Mesendoderm (in vitro differentiated cells): ENCODE measurements at places on chromosomes 1 and 21.

GRCh38 chr1:51294566-51295184 lies 35.7 kb downstream of the TTC39A start:
- no peaks in the 10 kb centered on the region for H3K36me3 ChIP-seq
- no peaks in the 10 kb centered on the region for H3K27me3 ChIP-seq
- DNase-seq: no peak
- no peak overlapping the region for H3K27ac ChIP-seq

DNA sequence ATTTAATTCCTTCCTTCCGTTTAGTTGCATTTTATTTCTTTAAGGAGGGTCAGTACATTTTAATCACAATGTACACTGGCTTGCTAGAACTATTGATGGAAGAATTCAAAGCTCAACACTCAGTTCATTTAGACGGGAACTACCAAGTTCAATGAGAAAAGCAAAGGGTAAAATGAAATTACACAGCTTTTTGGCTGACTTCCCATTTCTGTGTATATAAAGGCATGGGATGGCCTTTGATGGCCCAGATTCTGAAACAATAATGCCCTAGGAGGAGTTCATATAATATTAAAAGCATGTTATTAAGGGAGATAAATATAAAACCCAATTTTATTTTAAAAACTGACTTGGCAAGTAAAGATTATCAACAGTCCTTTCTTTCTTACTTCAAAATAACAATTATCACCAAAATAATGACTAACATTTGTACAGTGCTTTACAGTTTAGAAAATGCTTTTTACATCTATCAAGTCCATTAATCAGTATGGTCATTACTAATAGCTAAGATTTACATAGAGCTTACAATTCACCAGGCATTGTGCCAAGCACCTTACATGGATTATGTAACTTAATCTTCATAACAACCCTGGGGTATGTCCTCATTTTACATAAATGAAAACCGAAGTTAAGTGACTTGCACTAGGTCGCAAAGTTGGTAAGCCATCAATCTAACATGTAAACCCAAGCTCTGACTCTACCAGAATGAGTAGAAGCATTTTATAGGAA lies 402.4 kb downstream of the OMA1 start:
- no peak overlapping the region for H3K4me3 ChIP-seq
- H3K27me3 ChIP-seq: no peaks in the 10 kb centered on the region
- no peak overlapping the region for H3K27ac ChIP-seq
- H3K36me3 ChIP-seq: no peaks in the 10 kb centered on the region
- no peak for DNase-seq

GRCh38 chr1:91851130-91852010 lies 34.6 kb downstream of the TGFBR3 start:
- H3K4me1 ChIP-seq: no peaks in the 10 kb centered on the region
- H3K4me3 ChIP-seq: no peak overlapping the region
- H3K27me3 ChIP-seq: no peaks in the 10 kb centered on the region
- no peak overlapping the region for H3K27ac ChIP-seq

DNA sequence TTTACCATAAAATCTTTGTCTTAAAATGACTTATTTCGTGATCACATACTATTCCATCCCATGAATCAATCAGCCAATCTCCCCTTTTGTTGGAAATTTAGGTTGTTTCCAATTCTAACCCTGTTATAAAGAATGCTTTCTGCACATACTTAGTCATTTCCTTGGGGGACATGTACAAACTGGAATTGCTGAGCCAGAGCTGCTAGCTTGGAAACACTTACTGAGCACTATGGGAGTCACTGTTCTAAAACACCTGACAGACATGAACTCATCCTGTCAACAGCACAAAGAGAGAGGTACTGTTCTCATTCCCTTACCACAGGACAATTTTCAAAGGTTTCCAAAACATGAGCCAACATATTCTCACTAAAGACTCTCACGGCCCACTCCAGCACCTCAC lies 32.1 kb downstream of the AK2 start:
- H3K27me3 ChIP-seq: no peaks in the 10 kb centered on the region
- H3K4me3 ChIP-seq: no peak overlapping the region
- H3K4me1 ChIP-seq: peaks cover 4% of the 10 kb centered on the region
- no peak for DNase-seq
- H3K27ac ChIP-seq: no peak overlapping the region

DNA sequence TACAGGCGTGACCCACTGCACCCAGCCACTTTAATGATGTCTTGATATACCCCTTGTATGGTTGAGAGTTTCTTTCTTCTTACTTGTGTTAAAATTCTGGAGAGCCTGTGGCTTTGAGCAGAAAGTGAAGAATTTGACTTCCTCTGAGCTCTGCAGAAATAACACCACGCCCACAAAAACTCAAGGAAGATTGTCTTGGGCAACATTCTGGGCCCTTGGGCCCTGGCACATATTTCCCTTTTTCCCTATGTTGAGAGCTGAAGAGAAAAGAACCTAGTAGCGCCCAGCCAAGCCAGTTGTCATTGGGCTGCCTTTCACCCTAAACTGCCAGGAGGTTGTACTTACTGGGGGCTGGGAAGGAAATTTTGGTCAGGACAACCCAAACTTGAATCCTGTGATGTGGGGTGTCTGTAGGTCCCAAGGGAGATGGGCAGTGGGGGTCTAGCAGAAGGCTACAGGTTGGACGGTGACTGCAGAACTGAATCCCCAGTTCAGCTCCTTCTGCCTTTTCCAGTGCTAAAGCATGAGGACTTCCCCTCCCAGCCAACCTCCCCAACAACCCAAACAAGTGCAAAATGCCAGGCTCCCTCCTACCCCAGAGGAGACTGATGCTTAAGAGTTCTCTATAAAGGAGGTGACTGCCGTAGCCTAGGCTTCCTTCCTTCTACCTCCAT lies 11.7 kb upstream of the SNAPIN start:
- H3K4me1 ChIP-seq: peaks cover 2% of the 10 kb centered on the region
- no peak for DNase-seq
- H3K27ac ChIP-seq: no peak overlapping the region
- peaks cover 18% of the 10 kb centered on the region for H3K36me3 ChIP-seq
- H3K27me3 ChIP-seq: no peaks in the 10 kb centered on the region

GRCh38 chr1:98975810-98976209 lies 28.9 kb downstream of the PLPPR5 start:
- H3K27me3 ChIP-seq: no peaks in the 10 kb centered on the region
- H3K36me3 ChIP-seq: no peaks in the 10 kb centered on the region
- H3K4me1 ChIP-seq: peaks cover 1% of the 10 kb centered on the region

DNA sequence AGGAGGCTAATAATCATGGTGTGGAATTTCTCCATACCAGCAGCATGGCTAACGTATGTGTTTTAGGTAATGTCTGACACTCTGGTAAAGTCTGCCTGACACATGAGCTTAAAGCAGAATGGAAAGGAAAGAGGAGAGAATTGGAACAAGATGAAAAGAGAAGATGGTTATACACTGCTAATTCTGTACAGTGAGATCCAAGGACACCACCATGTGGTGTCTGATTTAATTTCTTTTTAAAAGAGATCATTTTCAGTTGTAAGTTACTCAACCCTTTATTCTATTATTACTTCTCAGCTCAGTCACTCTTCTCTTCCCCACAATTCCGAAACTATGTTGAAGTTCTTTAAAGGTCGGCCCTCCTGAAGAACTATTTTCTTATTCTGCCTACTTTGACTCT lies 15.6 kb downstream of the PRKAB2 start:
- H3K4me1 ChIP-seq: no peaks in the 10 kb centered on the region
- DNase-seq: no peak
- H3K4me3 ChIP-seq: no peak overlapping the region
- H3K27ac ChIP-seq: no peak overlapping the region
- H3K36me3 ChIP-seq: peaks cover 7% of the 10 kb centered on the region

DNA sequence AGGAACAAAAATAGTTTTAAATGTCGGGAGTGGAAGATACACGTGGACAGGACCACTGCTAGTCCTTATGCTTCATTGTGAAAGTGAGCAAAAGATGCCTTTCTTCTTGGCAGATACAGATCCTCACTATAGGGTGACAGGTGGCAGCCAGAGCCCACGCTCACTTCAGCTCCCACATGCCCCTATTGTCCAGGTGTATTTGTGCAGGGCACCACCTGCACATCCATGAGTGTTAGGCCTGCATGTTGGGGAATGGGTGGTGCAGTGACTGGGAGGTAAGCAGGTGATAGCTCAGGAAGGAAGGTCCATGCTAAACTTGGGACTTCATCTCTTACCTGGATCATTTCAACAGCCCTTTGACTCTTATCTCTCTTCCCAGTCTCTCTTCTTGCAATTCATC lies 27.4 kb downstream of the SLC5A9 start:
- H3K27ac ChIP-seq: no peak overlapping the region
- no peaks in the 10 kb centered on the region for H3K36me3 ChIP-seq
- no peaks in the 10 kb centered on the region for H3K27me3 ChIP-seq

DNA sequence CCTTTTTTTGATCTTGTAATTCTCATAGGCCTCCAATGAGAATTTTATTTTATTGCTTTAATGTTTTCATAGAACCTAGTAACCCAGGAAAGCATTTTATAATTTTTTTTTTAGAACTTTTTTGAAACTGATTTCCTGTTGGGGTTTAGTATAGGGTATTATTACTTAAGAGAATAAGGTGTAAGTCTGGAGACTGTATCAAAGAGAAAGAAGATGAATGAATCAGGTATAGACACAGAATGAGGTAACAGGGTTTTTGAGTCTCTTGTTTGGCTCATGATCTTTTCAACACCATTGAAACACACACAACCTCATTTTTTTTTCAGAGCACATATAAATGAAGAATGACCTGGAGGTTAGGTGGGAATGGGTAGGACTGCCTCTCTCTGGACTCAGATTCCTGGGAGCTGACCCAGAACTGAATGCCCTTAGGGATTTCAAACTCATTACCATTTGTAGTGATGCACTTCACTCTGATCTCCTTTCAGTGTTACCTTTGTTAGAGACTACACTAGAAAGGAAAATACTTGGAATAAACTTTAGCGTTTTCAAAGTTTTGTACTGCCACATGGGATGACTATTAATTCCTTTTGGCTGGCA lies 51.0 kb downstream of the EPB41 start:
- no peaks in the 10 kb centered on the region for H3K36me3 ChIP-seq
- peak; percentile 65 for DNase-seq
- H3K4me3 ChIP-seq: no peak overlapping the region
- H3K27ac ChIP-seq: no peak overlapping the region

- H3K27me3 ChIP-seq: no peaks in the 10 kb centered on the region
- no peaks in the 10 kb centered on the region for H3K36me3 ChIP-seq
- no peak overlapping the region for H3K4me3 ChIP-seq
- H3K4me1 ChIP-seq: no peaks in the 10 kb centered on the region
- no peak for DNase-seq
Observed at GRCh38 chr1:78080767-78081166, 35.0 kb downstream of the GIPC2 start.

- H3K27ac ChIP-seq: no peak overlapping the region
- no peaks in the 10 kb centered on the region for H3K36me3 ChIP-seq
- no peak overlapping the region for H3K4me3 ChIP-seq
- no peaks in the 10 kb centered on the region for H3K27me3 ChIP-seq
- peaks cover 3% of the 10 kb centered on the region for H3K4me1 ChIP-seq
Observed at GRCh38 chr1:10617931-10618885, 143.5 kb downstream of the PEX14 start.

GRCh38 chr1:231969076-231969475 lies 342.5 kb downstream of the DISC1 start:
- no peaks in the 10 kb centered on the region for H3K4me1 ChIP-seq
- no peak overlapping the region for H3K27ac ChIP-seq
- H3K27me3 ChIP-seq: no peaks in the 10 kb centered on the region
- H3K4me3 ChIP-seq: no peak overlapping the region
- no peaks in the 10 kb centered on the region for H3K36me3 ChIP-seq

DNA sequence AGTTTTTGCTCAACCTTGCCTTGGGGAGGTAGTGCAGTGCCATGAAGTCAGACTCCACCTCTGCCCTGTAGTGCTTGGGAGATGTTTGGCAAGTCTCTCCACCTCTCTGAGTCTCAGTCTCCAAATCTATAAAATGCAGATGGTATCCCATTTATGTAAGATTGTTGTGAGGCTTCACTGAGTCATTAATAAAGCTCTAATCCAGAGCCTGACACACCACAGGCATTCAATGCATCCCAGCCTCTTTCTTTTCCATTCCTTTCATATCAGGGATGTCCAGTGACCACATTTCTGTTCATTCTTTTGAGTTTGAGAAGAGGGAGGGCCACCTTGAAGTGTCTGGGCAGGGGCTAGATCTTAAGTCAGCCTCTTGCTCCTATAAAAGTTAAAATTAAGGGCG lies 37.6 kb upstream of the LMO4 start:
- no peak for DNase-seq
- no peak overlapping the region for H3K4me3 ChIP-seq
- H3K27me3 ChIP-seq: no peaks in the 10 kb centered on the region
- no peak overlapping the region for H3K27ac ChIP-seq
- H3K4me1 ChIP-seq: no peaks in the 10 kb centered on the region

DNA sequence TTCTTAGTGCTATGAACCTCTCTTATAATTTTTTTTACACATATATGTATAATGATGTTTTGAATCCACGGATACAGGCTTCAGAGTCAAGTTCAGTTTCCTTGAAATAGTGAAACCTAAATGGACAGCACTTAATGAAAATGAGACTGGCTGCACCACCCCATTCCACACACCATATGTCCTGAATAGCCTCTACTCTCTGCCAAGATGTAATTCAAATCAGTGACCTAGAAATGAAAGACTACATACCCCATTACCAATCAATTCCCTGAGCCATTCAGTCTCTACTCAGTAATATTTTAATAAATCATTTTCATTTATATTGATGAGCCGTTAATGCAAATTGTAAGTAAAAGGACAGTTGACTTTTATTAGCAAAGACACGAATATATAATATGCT lies 614.9 kb upstream of the TMPRSS15 start:
- no peak overlapping the region for H3K27ac ChIP-seq
- DNase-seq: no peak
- no peak overlapping the region for H3K4me3 ChIP-seq
- no peaks in the 10 kb centered on the region for H3K27me3 ChIP-seq
- no peaks in the 10 kb centered on the region for H3K4me1 ChIP-seq
- no peaks in the 10 kb centered on the region for H3K36me3 ChIP-seq

DNA sequence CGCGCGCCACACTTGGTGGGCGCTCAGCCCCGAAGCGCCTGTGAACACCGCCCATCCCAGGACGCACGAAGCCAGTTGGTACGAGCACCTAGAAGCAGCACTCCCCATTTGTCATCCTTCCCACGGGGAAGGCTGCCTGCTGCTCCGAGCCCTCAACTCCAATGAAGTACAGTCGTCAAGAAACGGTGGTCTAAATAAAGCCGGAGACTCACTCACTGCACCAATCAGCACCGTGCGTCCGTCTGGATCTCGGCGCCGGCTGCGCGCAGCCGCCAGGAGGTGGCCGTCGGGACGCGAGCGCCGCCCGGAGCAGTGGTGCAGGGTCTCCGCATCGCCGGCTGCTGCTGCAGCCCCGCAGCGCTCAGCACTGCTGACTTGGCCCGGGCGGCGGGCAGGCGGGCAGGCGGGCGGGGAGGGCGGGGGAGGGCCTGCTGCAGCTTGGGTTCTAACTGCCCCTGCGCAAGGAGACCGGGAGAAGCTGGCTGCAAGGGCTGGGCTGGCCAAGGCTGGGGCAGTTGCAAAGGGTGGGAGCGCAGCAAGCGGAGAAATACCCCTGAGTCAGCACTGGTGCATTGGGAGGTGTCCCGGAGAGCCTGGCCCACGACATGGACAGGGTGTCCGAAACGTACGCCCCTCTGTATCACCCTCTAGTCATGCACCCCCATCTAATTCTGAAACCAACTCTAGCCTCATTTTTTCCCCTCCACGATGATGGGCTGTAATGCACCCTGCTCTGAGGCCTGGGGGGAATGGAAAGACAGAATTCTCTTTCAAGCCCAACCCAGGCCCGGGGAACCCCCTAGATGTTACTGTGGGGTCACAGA lies 35.8 kb upstream of the H6PD start:
- no peak overlapping the region for H3K4me3 ChIP-seq
- no peaks in the 10 kb centered on the region for H3K4me1 ChIP-seq
- no peak overlapping the region for H3K27ac ChIP-seq

- no peak overlapping the region for H3K27ac ChIP-seq
- DNase-seq: peak; percentile 74
- H3K36me3 ChIP-seq: no peaks in the 10 kb centered on the region
- H3K4me1 ChIP-seq: peaks cover 16% of the 10 kb centered on the region
- peaks cover 8% of the 10 kb centered on the region for H3K27me3 ChIP-seq
- H3K4me3 ChIP-seq: no peak overlapping the region
Observed at GRCh38 chr1:46527474-46528296, 23.8 kb downstream of the KNCN start.
